ENCODE measurements at places on chromosomes 7 and 10. TPM values are rescaled to one million over a fixed set of nuclear protein-coding genes. Genes with fewer than 3 reads are reported as not detected.

The LIPJ gene
- total RNA-seq, result not detected

The PARD3 gene
- total RNA-seq, result 19.7 TPM

The BAMBI gene
- 12.0 TPM for total RNA-seq

The TAS2R5 gene
- 0.44 TPM for total RNA-seq

The SLC13A1 gene
- total RNA-seq, result not detected

The UCMA gene
- total RNA-seq, result not detected

The SNX8 gene
- total RNA-seq, result 14.3 TPM

The CALML5 gene
- total RNA-seq, result not detected

The CXCL12 gene
- 440 TPM for total RNA-seq

The ANKRD1 gene
- 1.6 TPM for total RNA-seq

The GALNT17 gene
- total RNA-seq, result not detected

The NME8 gene
- total RNA-seq, result not detected
